ENCODE measurements at places on chromosomes 1 and 21. TPM values are rescaled to one million over a fixed set of nuclear protein-coding genes. Genes with fewer than 3 reads are reported as not detected.

CD1D gene
- total RNA-seq: 1.7 TPM

ERVH48-1 gene
- total RNA-seq: 0.65 TPM

FTCD gene
- total RNA-seq: 4.2 TPM

KCNE2 gene
- not detected for total RNA-seq

VSIG8 gene
- total RNA-seq: not detected

DNA sequence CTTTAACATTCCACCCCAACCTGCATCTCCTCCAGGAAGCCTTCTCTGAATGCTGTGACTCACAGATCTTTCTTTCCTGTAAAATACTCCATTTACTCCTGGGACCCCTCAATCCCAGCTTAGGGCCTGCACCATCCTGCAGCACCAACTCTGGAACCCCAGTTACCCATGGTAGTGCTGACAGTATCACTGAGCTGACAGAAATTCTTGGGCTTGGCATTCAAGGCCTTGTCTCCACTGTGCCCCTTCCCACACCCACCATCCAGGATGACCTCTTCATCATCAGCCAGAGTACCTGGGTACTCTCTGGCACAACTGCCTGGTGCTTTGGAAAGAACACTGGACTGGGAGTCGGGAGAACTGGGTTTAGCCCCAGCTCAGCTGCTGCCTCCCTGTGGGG is 8.3 kb downstream of the CYB5RL start:
- DNase-seq: no peak

DNA sequence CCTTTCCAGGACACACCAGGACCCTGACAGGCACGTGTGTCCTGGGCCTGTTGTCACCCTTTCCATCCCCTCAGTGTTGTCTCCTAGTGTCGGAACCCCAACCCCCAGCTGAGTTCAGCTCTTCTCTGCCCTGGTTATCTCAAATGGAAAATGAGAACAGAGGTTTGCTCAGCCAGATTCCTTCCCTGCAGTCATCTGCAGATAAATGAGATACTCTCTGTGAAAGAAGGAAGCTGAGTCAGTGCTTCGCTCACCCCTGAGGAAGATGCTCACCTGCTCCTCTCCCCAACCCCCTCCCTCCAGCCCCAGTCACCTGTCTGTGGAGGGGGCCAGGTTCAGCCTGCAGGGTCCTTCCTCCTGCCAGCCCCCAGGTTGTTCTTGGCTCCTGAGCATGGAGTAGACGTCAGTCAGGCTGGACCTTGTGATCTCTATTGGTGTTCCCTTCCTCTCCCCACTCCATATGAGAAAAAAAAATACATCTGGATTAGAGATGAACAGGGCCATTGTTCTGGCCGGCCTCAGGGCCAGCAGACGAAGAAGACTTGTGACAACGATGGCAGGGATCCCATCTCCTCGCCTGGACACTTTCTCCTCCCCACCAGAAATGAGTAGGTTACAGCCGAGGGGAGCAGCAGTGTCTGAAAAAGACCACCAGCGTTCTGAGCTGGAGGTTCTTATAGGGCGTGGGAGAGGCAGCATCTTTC is 20.9 kb downstream of the PHGDH start:
- no peak for DNase-seq

DNA sequence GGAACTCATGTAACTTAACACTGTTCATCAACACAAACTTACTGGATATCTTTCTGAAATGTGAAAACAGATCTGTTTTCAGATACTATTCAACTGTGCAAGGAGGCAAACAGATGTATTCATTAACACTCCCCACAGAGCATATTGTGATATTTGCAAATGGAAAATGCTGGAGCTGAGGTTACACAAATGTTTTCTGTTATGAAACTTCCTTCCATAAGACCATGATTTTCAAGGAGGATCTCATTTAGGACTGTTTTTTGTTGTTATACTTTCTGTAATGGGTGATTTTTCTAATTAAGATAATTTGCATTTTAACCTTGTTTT is 56.1 kb downstream of the GABPA start:
- DNase-seq: no peak

- DNase-seq: no peak
These were observed 70.4 kb downstream of the DDR2 start for GRCh38 chr1:162702628-162703027.

DNA sequence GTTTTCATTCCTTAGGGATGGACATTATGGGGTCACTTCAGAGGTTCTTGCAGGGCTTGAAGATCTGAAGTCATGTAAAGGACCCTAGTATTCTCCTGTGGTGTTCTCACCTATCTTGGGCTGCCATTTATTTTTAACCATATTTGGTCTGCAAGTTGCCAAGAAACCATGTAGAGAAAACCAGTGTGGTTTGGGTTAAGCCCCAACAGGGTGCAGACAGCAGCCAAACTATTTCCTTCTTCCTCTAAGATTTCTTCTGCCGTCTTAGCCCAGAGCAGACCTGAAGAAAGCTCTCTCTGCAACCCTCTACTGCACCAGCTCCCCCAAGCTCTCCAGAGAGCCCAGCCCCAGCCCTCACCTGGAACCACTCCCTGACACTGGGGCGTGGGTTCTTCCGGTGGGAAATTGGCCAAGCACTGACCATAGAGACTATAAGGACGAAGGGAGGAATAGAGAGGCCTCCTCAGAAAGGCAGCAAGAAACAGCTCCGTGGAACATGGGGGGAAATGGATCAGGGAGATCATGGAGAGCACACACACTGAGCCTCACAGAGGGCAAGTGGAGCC is 136.6 kb downstream of the SYF2 start:
- no peak for DNase-seq

GRCh38 chr1:67536957-67537666 is 106.9 kb upstream of the SERBP1 start:
- DNase-seq: no peak

DNA sequence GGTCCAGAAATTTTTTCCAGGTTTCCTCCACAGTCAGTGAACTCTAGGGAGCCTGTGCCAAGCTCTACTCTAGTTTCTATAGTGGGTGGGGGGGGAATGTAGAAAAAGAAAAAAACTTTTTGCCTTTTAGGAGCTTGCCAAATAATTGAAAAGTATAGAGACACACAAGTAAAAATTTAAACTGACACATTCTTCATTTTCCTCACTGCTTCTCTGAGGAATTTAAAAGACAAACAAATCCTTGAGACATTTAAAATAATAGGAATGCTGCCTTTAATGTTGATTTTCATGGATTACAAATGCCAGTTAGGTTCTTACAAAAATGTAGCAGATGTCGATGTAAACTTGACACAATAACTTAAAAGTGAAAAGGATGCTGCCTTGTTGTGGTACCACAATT is 241.9 kb downstream of the DNM3 start:
- DNase-seq: no peak

- peak; percentile 83 for DNase-seq
These were observed at the start of the genes HSF2BP and RRP1B for GRCh38 chr21:43659136-43660000. HSF2BP (minus strand) TSS chr21:43659488; CDS start chr21:43658096, 1,392 bp downstream. RRP1B (plus strand) TSS chr21:43659560; CDS start chr21:43659665, 105 bp downstream.

DNA sequence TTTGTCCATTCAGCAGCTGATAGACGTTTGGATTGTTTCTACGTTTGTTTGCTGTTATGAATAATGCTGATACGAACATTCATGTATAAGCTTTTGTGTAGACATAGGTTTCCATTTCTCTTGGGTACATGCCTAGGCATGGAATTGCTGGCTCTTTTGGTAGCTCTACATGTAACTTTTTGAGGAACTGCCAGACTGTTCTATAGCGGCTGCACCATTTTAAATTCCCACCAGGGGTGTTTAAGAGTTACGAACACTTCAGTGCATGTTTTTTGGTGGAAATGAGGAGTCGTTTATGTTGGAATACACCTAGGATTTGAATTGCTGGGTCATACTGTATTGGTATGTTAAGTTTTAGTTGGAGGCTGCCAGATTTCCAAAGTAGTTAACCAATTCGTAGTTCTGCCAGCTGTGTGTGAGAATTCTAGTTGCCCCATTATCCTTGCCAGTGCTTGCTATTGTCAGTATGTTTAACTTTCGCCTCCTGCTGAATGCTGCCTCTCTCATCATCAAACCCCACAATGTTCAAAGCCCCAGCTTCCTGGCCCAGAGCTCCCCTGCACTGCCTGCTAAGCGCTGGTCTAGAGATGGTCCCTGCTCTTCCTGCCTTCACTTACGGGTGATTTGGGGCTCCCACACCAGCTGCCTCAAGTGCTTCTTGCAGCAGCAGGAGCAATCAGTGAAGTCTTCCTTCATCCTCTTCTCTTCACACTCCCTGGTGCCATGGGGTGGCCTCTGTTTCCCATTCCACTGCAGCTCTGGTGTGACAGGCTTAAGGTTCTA is 81.0 kb downstream of the MAN1C1 start:
- peak; percentile 42 for DNase-seq

- no peak for DNase-seq
These were observed 42.6 kb upstream of the SRSF10 start for GRCh38 chr1:24022581-24023361.

GRCh38 chr1:36390411-36390810 is 4.7 kb upstream of the STK40 start:
- no peak for DNase-seq

GRCh38 chr1:214448536-214448935 is 102.9 kb downstream of the PTPN14 start:
- no peak for DNase-seq

DNA sequence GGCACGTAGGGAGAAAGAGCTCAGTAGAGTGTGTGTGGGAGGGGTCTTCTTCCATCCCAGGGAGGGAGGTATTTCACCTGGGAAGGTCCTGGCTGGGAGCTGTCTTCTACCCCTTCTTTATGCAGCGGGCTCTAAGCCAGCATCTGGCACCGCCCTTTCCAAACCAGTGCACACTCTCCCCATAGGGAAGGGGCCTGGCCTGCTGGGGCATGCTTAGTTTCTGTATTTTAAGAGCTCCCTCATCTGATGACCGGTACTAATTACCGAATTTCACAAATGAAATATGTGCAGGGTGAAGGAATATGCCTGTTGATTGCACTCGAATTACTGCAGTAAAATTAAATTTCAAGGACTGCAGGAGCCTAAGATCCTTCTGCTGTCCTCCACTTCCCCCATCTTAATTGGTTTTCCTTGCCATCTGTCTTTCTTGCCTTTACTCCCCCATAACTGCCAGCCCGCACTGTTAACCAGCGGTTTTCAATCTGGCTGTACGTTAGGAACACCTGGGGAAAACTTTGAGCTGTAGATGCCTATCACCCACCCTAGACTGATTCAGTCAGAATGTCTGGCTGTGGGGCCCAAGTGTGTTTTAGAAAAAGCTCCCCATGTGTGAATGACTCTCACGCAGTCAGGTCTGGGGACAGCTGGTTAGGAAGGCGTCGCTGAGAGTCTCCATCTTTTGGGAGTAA is 20.1 kb downstream of the GALNT2 start:
- DNase-seq: no peak

DNA sequence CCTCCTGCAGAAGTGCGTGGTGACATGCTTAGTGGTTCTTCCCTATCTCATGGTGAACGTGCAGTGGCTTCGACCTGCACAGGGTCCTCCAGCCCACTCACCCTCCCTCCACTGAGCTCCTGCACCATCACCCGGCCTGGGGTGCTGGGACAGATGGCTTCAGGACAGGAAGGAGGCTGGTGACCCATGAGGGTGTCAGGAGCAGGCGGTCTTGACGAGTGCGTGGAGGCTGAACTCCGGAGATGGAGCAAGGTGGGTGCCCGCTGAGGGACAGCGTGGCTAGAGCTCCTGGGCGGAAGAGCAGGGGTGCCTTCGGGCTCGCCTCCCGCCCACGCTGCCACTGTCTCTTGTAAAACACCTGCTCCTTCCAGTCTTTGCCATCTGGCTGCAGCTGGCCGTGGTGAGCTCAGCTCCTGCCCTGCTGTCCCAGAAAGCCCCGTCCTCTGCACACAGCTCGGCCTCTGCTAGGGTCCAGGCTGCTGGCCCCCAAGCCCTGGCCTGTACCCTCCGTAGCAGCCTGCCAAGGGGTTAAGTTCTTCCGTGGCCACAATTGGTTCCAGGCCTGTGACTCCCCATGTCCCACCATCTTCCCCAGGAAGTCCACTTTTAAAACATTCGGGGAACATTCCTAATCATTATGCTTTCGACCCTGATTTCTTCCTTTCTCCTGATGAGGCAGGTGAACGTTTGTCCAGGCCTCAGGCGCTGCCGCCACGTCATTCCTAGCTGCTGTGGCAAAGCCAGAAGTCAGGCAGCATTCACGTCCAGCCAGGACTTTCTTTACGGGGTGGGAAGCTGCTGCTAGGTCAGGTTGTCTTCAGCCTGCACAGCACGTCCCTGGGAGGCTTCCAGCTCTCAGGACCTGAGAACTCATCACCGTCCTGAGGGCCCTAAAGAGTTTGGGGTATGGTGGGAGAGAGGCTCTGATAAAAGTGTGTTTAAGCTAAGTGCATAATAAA is 8.1 kb downstream of the KRTAP10-1 start:
- DNase-seq: no peak

DNA sequence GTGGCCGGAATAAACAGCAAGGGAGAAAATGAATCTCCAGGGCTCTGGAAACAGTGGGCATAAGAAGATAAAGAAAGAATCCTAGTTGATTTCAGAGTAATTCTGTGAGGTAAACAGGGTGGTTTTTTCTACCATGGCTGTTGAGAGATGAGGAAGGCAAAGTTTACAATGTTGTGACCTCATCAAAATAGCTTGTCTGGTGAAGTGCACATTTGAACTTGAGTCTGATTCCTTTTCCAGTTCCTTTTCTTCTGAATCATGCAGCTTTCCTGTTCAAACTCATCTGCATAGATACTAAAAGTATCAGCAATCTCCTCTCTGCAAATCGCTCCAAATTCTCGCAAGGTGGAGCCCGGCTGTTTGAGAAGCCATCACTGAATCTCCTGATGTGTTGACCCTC is 161.7 kb downstream of the PLPP3 start:
- no peak for DNase-seq

- DNase-seq: no peak
These were observed 131.5 kb downstream of the KCNJ6 start for GRCh38 chr21:37784591-37785318.

GRCh38 chr1:64228167-64228957 is 24.9 kb downstream of the UBE2U start:
- DNase-seq: no peak

- DNase-seq: no peak
These were observed 64.7 kb downstream of the S1PR1 start for GRCh38 chr1:101301446-101302057.
